Eye (tissue), 1 donor: ENCODE measurements at places on chromosomes 12 and 14.

- DNase-seq: no peak
Observed at GRCh38 chr12:54221402-54221984, 32.7 kb upstream of the SMUG1 start.

DNA sequence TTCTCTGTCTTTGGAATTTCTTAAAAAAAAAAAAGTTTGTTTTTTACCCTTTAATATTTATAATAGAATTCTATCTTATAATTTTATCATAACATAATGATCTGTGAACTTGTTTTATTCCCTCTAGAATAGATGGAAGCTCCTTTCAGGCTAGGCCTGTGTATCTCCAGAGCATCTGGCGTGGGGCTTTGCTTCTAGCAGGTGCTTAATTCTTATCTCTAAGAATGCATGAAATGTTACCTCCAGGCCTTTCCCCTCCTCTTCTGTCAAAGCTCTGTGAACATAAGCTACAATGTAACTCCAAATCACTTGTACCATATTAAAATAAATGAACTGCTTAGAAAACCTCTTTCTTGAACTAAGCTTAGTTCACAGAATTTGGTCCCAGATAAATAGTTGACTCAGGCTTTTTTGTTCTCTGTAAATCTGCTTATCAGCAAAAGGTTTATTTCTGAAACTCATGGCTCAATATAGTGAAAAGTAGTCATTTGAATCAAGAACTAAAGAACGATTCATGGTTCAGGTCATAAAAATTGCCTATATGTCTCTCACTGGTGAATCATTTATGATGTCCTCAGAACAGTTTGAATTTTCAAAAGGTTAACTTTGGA lies 407.1 kb downstream of the TRHDE start:
- DNase-seq: no peak

- peak; percentile 9 for DNase-seq
Observed at GRCh38 chr14:31059152-31059924, 33.2 kb upstream of the STRN3 start.

GRCh38 chr12:25894759-25895158 lies 63.7 kb upstream of the RASSF8 start:
- DNase-seq: no peak

DNA sequence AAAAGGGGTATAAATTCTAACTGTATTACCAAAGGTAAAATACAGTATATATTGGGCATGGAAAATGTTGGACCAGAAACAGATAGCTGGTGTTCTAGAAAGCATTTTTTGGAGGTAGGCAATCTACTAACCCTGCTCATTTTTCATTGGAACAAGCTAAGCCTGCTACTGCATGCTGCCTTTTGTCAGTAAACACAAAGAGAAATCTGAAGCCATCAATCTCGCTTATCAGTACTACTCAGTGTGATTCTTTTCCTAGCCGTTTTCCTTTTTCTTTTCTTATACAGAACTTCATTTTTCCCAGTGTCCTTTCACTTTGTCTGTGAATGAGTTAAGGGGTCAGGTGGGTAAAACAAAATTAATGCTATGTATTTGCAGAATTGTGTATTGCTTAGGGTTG lies 312.3 kb downstream of the NPAS3 start:
- DNase-seq: no peak
